ELR (cell line): ENCODE measurements at places on chromosomes 5 and 9.

- DNase-seq, result peak; percentile 36
Measured at GRCh38 chr9:92600462-92601261, 64.9 kb upstream of the ECM2 start.

GRCh38 chr5:54159153-54159892 is 151.1 kb downstream of the ARL15 start:
- peak; percentile 72 for DNase-seq

GRCh38 chr9:14301006-14301405 is 12.9 kb downstream of the NFIB start:
- no peak for DNase-seq

DNA sequence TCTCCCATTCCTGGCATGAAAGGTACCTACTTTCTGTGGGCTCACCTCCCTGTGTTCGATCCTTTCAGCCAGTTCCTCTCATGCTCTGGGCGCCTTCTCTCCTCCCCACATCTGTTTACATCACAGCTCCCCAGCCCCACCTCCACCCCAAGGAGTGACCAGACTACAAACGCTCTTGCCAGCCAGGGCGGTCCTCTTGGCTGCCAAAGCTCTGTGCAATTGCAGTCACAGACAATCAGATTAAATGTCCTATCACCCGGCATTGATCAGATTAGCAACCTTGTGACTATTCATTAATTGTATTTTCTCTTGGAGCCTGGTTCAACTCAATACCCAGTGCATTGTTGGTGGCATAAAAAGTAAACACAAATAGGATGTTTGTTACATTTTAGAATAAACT is 211.2 kb upstream of the TBCA start:
- no peak for DNase-seq

DNA sequence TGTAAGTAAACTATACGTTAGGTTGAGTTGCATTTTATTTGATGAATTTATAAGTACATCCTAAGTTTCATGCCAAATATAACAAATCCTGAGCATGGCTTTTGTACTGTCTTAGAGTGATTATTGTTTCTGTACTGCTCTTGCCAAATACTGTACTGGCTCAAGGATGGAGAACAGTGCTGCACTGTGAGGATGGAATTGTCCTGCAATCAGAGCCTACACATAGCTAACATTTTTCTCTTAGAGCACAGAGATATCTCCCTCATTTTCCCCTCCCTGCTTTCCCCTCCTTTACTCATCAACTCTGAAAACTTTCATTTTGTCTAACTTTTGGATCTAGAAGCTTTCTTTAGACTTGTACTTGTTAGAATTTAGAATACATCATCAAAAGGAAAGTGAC is 28.3 kb downstream of the LRRC70 start:
- no peak for DNase-seq

DNA sequence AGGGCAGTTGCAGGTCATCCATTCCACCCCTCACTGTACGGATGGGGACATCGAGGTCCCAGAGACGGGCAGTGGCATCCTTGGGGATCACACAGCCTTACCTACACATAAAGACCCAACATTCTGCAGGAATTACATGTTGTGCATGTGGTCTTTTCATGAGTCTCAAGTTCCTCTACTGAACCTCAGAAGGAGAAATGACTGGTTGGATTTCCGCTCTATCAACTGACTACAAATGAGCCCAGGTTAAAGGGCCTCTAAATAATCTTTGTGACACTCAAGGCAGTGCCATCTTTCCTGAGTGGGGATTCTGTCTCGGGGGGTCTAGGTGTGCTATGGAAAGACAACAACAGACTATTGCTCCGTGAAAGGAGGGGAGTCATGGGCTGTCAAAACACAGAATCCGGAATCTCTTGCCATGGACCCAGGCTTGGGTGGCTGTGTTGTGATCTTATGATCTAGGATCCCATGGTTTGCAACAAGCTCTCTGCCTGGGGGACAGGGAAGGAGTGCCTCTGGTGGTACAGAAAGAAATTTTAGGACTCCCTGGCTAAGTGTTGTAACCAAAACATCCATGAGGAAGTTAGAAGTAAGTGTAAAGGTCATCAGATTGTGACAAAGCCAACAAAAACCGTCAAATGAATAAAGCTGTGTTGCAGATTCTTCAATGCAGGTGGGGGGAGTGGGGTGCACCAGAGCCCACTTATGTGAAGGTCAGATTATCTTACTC is 1.9 kb upstream of the SLC31A2 start:
- no peak for DNase-seq

DNA sequence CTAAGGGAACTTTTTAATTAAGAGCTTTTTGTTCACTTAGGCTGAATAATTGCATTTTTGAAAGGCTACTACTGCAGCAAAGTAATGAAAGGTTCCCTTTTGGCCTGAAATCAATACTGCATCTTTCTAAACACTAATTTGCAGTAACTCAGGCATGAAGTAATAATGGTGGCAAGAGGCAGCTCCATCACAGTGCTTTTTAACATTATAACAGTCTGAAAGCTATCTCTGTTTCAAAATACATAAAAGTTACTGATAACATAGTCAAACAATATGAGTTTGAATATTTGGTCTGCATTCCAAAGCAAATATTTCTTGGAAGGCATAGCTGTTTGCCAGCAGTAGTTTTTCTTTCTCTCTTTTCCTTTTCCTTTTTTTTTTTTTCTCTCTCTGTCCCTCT is 113.4 kb downstream of the FBN2 start:
- DNase-seq, result no peak

DNA sequence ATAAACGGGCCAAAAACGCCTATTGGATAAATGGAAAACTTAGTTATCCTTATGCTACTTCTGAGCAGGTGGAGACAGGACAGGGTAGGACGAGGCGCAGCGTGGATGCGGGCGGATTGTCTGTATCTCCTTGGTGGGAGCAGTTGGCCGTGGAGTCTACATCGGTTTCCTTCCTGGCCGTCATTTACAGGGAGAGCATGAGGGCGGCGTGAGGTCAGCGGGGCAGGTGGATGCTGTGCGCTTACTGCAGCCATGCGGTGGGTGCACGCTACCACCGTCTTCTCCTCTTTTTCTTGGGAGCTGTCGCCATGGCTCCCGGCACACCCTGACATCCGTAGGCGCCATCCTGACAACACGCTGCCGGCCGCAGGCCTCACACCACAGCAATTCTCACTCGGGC is 121.3 kb downstream of the ADAMTS2 start:
- DNase-seq, result no peak
